ENCODE measurements at places on chromosomes 3 and 15.
A peak's percentile ranks its signal among the peaks of the same experiment; 100 is the strongest.

DNA sequence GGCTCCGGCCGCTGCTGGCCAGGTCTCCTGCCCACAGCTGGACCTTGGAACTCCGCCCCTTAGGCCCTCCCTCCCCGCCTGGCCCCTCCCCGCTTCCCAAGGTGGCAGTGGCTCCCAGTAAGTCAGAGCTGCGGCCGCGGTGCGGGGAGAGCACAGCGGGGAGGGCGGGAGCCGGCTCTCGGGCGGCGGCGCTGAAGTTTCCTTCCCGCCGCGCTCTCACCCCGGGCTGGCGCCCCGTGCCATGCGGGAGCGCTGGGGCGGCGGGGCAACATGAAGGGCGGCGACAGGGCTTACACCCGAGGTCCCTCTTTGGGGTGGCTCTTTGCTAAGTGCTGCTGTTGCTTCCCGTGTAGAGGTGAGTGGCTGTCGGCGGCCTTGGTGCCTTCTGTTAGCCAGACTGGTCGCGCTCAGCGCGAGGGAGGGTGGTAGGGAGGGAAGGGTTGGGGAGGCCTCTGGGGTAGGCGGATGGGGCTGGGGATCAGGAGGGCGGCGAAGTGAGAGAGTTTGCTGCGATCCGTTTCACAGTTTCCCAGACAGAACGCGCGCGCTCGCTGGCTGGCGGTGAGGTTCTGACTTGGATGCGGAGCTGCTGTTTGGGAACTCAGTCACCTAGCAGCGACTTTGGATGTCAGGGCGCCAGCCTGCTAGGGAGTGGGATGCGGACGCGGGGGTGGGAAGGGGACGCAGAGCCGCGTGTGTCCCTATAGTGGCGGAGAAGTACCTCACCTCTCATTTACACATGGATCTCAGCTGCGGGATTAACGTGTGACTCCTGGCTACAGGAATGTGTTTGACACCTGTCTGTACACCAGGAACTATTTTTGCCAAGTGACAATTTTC lies 145.5 kb upstream of the UMPS start:
- peak; percentile 31 for DNase-seq

- no peak for DNase-seq
Observed at GRCh38 chr3:194910414-194910984, 224.8 kb downstream of the FAM43A start.

- no peak for DNase-seq
Observed at GRCh38 chr3:104360038-104360437, 1006.7 kb upstream of the ALCAM start.

GRCh38 chr15:35871282-35871681 lies 325.3 kb upstream of the DPH6 start:
- DNase-seq = no peak

GRCh38 chr15:59904450-59905135 lies 99.5 kb upstream of the FOXB1 start:
- DNase-seq = no peak

DNA sequence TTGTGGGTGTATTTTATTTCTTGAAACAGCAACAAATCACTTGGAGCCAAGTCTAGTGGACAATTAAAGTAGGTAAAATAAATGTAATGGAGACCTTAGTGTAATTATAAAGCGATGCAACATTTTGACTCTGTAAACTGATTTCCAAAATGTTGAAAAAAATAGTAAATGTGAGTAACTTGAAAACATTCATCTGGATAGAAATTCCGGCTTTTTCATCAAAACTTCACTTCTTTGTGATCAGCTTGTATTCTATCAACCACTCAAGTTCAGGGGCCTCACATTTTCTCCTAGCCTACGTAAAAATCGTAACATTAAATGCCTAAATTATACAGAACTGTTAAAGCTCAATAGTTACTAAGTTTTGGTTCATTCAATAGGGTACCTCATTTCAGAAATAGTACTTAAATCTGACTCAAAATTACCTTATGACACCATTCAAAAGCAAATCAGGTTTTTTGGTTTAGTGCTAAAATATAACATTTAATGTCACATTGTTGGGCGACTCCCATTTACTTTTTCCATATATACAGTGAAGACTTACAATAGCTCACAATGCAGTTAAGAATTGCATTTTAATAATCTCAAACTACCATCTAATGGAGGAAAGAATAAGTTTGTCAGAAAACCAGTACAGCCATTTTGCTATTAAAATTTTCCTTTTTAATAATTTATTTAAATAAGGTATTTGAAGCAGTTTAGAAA lies 12.7 kb downstream of the CCNL1 start:
- no peak for DNase-seq

DNA sequence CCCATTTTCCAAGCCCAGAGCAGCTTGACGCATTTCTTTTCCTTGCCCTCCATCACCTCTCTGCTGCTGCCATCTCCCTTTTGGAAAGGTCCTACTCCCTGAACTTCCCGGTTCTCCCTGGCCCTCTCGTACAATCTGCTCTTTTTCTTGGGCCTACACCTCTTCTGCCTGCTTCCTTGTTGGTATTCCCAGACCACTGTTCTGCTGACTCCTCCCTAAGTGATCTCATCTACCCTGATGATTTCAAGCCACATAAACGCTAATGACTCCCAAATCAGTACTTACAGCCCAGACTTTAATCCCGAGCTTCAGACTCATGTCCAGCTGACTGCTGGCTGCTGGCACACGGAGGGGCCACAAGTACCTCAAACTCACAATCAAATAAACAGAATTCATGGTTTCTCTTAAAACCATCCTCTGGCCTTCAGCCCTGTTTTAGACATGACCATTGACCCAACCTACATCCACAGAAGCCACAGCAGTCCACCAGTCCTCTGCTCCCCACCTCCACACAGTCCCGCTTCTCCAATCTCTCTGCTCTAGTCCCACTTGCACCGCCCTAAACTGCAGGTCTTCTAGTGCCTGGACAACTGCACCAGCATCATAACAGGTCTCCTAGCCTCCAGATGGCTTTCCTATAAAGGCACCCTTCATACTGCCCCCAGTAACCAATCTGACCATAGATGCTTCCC lies 57.6 kb downstream of the AAGAB start:
- DNase-seq = no peak

DNA sequence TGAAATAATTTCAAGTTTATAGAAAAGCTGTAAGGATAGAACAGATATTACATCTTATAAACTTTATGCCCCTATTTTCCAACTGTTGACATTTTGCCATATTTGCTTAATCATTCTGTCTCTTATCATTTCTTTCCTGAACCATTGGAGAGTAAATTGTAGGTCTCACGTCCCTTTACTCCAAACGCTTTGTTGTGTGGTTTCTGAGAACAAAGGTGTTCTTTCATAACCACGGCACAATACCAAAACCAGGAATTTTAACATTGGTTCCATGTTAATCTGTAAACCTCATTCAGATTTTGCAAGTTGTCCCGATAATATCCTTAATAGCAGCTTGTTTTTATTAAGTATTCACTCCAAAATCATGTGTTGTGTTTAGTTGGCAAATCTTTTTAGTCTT lies 134.8 kb downstream of the AKAP13 start:
- DNase-seq = no peak

DNA sequence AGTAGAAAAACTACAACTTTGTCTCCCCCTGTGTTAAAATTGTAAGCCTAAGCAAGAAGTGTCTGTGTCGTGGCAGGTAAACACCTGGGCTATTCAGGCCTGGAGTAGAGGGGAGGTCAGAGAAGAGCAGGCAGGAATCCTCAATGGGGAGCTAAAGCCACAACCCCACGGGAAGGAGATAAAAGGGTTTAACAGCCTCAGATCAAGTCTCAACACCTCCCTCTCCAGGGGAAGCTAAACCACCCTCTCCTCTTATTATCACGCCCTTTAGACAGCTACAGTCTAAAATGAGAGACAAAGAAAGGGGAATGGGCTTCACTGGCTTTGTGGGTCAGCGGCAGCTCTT lies 11.6 kb downstream of the ETV5 start:
- DNase-seq = no peak
